ENCODE measurements at places on chromosomes 13 and 19. TPM values are rescaled to one million over a fixed set of nuclear protein-coding genes. Genes with fewer than 3 reads are reported as not detected.

- no peaks in the 10 kb centered on the region for H3K4me1 ChIP-seq
- no peaks in the 10 kb centered on the region for H3K27me3 ChIP-seq
- no peak overlapping the region for H3K27ac ChIP-seq
- DNase-seq: no peak
- no peaks in the 10 kb centered on the region for H3K36me3 ChIP-seq
These were observed 36.8 kb upstream of the C1QTNF9 start for GRCh38 chr13:24272452-24273161.

DNA sequence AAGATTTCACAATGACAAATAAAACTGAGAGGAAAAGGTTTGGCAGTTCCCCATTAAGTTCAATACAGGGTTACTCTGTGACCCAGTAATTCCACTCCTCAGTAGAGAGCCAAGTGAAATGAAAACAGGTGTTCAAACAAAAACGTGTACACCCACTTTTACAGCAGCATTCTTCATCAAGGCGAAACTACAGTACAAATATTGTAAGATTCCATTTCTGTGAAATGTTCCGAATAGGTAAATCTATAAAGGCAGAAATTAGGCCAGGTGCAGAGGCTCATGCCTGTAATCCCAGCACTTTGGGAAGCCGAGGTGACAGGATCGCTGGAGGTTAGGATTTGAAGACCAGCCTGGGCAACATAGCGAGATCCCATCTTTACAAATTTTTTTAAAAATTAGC, 8.9 kb upstream of the GDF15 start:
- no peak overlapping the region for H3K27ac ChIP-seq
- no peak overlapping the region for H3K4me3 ChIP-seq
- H3K27me3 ChIP-seq: no peaks in the 10 kb centered on the region
- H3K36me3 ChIP-seq: no peaks in the 10 kb centered on the region
- H3K4me1 ChIP-seq: peaks cover 5% of the 10 kb centered on the region
- DNase-seq: no peak

- H3K4me3 ChIP-seq: no peak overlapping the region
- no peaks in the 10 kb centered on the region for H3K36me3 ChIP-seq
- no peak for DNase-seq
These were observed 16.1 kb upstream of the TLE2 start for GRCh38 chr19:3045191-3045590.

Gene MYO16
- 0.15 TPM for total RNA-seq

DNA sequence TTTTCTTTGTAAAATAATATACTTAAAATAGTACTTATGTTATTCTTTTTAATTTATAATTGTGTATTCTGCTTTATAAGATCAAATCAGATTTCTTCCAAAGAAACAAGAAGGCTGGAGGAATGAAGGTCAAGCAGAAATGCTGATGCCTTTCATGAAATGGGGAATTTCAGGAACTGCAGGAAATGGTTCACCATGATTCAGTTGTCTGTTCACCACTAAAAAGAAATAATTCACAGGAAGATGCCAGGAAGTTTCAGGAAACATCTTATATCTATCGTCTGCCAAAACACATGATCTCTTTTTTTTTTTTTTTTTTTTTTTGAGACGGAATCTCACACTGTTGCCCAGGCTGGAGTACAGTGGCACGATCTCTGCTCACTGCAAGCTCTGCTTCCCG, 15.7 kb upstream of the SCEL start:
- no peak overlapping the region for H3K27ac ChIP-seq
- no peak overlapping the region for H3K4me3 ChIP-seq
- peaks cover 8% of the 10 kb centered on the region for H3K4me1 ChIP-seq
- H3K36me3 ChIP-seq: no peaks in the 10 kb centered on the region
- DNase-seq: no peak
- H3K27me3 ChIP-seq: no peaks in the 10 kb centered on the region

Gene CHERP
- total RNA-seq: 14.9 TPM

Gene TPP2
- 64.6 TPM for total RNA-seq

Gene CRX
- not detected for total RNA-seq
